ENCODE measurements at places on chromosomes 13 and 19. TPM values are rescaled to one million over a fixed set of nuclear protein-coding genes. Genes with fewer than 3 reads are reported as not detected.

GIPC3 gene
- 0.75 TPM for total RNA-seq

ADGRL1 gene
- 1.3 TPM for total RNA-seq

ZNF763 gene
- 0.25 TPM for total RNA-seq

UBE2L5 gene
- total RNA-seq: not detected

RFX1 gene
- 7.0 TPM for total RNA-seq

NAPSA gene
- 3.3 TPM for total RNA-seq

LRRC63 gene
- 0.20 TPM for total RNA-seq

KIR2DL3 gene
- not detected for total RNA-seq

ZNF681 gene
- 0.15 TPM for total RNA-seq

Data from left lobe of liver (tissue), 2 donors.